ENCODE measurements at places on chromosomes 12 and 14. TPM values are rescaled to one million over a fixed set of nuclear protein-coding genes. Genes with fewer than 3 reads are reported as not detected.
A peak's percentile ranks its signal among the peaks of the same experiment; 100 is the strongest.

GRCh38 chr12:113997365-113997764, 31.2 kb upstream of the RBM19 start:
- no peak for DNase-seq

DNA sequence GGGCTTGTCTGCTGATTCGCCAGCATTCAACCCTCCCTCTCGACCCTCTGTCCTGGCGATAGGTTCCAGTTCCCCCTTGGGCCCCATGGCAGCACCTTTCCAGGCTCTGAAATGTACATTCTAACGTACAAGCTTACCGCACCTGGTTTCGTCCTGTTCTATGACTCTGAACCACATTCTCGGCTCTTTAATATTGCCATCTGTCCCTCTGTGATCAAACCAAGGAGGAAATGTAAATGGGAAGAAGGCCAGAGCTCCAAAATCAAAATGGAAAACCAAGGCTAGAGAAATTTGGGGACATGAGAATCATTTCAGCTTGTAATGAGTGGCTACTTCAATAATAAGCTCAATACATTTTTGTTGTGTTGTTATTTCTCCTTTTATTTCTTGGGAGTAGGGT, 117.2 kb downstream of the TTC7B start:
- DNase-seq: no peak

- DNase-seq: no peak
Observed at GRCh38 chr14:102275866-102276265, 29.1 kb downstream of the MOK start.

DNA sequence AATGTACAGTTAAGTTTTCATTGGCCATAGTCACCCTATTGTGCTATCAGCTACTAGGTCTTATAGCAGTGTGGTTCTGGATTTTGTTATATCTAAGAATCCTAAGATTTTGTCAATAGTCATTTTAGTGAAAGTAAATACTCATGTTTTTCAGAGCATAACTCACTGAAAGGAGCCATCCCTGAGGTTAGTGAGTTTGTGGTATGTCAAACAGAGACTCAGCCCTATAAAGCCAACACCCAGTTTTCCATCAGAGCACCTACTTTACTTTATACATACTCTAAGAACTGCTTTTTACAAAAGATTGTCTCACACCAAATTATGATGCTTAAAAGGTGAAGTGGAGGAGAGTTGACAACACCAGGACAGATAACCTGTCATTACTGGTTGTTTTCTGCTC, 686.3 kb upstream of the LRFN5 start:
- no peak for DNase-seq

- no peak for DNase-seq
Observed at GRCh38 chr12:10016881-10017280, 6.5 kb downstream of the CLEC12B start.

GRCh38 chr12:95473231-95473883, 595 bp upstream of the METAP2 start:
- peak; percentile 12 for DNase-seq

DNA sequence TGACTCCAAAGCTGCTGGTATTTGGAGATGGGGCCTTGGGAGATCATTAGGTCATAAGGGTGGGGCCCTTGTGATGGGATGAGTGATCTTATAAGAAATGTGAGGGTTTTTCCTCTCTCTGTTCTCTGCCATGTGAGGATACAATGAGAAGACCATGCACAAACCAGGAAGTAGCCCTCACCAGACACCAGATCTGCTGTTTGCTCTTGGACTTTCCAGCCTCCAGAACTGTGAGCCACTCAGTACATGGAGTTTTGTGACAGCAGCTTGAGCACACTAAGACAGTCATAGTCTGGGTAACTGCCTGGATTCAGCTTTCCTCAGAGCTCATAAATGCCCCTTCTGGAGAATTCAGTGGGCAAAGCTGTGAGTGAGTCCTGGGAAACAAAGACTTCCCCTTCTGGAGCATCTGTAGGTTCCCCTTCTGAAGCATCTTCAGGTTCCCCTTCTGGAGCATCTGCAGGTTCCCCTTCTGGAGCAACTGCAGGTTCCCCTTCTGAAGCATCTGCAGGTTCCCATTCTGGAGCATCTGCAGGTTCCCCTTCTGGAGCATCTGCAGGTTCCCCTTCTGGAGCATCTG, 11.0 kb upstream of the PPP4R3A start:
- DNase-seq: no peak

- DNase-seq: no peak
Observed at GRCh38 chr12:57235728-57236131, 6.2 kb downstream of the SHMT2 start.

DNA sequence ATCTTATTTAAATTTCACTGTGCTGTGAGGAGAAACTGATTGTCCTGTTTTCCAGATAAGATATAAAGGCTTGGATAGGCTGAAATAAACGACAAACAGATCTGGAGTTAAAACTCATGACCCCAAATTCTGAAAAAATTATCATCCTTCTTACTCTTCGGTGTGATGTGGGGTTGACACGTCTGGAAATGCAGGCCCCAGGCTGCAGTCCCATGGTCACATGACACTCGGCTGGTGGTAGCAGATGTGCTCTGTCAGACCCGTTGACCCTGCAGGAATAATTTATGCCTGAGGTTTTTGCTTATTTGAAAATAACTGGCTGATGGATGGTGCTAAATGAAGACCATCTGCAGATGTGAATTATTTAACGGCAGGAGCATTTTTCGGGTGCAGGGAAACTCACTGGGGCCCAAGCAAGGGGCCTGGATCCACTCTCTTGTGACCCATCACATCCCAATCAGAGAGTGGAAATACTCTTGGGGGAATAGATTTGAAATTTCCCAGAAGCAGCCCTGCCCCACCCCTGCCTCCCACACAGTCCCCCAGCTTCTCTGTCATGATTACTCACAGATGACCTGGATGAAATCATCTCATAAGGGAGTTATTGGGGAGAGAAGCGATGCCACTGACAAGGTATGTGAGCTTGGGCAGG, 47.7 kb upstream of the CMKLR1 start:
- DNase-seq: no peak

Gene DLST
- 35.3 TPM for total RNA-seq

Gene GSG1
- total RNA-seq: 1.8 TPM

Gene ING4
- 9.0 TPM for total RNA-seq
